Stimulated activated CD8-positive, alpha-beta memory T cell treated with anti-CD3 and anti-CD28 coated beads, Interleukin-4, amount 100 ng/mL, for 1 hour (primary cell): ENCODE measurements at places on chromosomes 3 and 15.

- no peak for DNase-seq
These were observed 3.8 kb downstream of the CHAC1 start for GRCh38 chr15:40957041-40957555.

- DNase-seq, result peak; percentile 56
These were observed at the start of gene EOGT for GRCh38 chr3:69013253-69014021. Gene EOGT, minus strand, starts transcription at chr3:69013684. Its CDS starts 3,838 bp downstream, at chr3:69009846.

DNA sequence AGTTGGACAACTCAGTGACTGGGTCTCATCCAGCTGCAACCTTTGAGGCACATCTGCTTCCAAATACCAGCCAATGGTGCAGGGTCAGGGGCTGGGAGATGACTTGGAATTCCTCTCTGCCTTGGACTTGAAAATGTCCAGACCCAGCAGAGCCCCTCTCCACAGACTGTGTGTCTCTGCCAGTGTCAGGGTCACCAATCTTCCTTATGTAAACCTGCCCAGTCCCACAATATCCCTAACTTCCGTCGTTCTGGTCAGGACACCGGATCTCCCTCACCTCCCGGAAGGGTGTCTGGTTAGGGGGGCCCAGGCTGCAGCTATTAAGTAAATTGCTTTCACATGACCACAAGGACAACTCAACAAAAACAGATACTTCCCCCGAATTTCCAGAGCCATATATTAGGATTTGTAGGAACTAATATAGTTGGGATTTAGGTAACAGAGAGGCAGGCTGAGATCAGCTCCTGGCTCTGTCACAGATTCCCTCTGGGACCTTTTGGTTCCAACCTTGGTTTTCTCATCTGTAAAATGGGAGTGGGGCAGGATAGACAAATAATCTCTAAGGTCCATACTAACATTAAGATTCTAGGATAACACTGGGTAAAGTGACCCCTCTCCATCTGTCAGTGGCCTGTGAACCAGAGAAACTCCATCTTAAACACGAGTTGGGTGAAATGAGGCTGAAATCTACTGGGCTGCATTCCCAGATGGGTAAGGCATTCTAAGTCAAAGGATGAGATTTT, 30.8 kb downstream of the IGDCC3 start:
- no peak for DNase-seq

GRCh38 chr3:100098784-100099070, 15.6 kb downstream of the FILIP1L start:
- no peak for DNase-seq

DNA sequence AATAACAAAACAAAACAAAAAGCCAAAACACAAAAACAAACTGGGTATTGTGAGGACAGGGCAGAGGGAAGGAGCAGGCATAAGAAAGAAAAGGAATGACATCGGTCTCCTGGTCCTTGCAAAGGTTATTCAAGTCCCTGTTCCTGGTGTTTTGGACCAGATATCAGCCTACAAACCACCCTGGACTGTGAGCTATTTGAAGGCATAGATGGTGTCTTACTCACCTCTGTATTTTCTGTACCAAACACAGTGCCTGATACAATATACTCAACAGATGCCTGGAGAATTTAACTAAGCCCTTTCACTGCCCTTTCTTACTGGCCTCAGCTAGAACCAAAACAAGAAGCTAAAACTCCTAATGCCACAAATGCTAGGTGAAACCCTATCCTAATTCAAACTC, 197.0 kb downstream of the TIGIT start:
- DNase-seq, result no peak
